Esophagus squamous epithelium (tissue), 5 donors: ENCODE measurements at places on chromosomes 3 and 15.

GRCh38 chr3:188553569-188553968 lies 399.6 kb downstream of the LPP start:
- DNase-seq: no peak

DNA sequence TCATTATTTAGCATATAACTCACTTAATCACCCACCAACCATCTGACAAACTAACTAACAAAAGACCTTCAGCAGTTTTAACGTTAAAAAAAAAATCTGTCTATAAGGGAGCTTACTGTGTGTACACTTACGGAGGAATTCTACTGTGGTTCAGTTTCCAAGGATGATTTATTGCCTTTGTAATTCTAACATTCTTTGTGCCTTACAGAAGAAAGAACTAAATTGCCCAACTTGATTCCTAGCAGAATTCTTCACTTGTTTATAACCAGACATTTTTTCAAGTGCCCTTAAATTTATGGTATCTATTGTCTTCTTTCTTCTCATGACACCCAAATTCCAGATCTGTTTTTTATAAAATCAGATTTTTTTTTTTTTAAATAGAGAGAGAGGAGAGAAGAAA lies 119.7 kb upstream of the IGSF10 start:
- no peak for DNase-seq

DNA sequence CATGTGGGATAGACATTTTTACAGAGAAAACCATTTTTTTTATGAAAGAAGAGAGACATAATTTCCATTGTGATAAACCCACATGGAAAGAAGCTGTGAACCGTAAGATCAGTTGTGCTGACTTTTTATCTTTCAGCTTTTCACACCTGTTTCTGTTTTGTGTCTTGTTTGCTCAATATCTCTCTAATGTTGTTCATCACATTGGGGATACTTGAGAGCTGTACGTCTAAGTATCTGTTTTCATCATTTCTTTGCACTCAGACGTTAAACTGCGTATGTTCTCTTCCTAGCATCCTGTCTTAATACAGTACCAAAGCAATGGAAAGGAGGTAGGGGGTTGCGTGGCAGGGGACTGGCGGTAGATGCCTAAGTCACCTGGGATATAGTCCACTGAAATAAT lies 449.0 kb downstream of the NAALADL2 start:
- no peak for DNase-seq

DNA sequence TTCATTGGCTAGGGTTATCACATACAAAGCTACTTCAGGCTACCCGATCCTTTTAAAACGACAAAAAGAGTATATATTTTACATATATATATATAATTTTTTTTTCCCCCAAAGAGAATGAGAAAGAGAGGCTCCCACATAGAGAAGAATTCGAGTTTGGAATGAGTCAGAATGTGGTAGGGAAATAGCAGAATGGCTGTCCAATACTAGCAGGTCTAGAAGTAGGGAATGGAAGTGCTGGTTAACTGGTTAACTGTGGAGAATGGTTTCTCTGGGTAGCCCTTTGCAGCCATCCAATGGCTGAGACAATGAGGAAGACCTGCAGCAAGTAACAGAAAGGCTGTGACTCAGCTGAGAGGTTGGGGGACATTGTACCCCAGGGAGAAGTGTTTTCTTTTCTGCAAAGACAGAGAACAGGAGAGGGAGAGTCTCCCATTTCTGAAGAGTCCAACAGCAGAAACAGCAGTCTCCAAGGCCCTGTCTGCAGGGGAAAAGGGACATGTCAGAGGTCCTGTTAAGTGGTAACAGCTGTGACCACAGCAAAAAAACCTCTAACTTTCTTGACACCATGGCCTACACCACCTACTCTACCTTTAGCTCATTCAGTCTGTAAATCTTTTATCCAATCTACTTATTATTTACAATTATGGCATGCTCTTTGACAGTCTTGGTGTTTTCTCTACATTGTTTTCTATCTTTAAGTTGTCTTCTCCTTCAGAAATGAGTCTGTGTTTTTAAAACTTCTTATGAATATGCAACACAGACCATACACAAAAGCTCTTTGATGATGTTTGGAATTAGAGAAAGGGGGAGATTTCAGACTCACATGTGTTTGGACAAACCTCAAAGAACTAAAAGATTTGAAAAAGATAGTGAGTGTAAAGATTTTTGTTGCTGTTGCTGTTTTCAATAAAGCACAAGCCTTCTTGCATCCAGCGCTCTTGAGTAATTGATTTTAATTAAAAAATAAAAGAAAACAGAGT lies 116.1 kb upstream of the SLC7A14 start:
- DNase-seq: no peak

DNA sequence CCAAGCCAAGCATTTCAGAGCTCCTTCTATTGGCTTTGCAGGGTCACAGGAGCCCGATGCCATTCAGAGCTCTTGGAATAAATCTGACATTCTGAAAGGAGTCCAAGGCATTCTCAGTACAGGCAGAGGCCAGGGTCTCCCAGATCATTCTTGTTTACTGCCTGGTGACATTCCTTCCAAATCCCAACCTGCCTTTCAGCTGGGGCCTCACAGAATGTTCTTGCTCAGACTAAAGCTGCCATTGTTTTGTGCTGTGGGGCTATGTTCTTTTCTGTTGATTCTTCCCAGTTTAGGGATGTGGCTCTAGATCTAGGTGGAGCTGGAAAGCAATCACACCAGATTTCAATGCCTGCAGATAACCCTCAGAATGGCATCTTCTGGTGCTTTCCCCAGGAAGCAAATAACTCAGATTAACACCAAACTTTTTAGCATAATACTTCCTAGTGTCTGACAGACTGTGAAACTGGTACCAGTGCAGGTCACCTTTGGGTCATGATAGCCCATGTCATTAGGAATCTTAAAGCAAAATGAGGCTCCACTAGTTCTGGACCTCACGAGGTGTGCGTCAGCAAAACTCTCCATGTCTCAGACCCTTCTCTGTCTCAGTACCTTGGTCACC lies 166.9 kb downstream of the CHST2 start:
- no peak for DNase-seq

GRCh38 chr15:77568973-77569728 lies 63.6 kb downstream of the LINGO1 start:
- no peak for DNase-seq

DNA sequence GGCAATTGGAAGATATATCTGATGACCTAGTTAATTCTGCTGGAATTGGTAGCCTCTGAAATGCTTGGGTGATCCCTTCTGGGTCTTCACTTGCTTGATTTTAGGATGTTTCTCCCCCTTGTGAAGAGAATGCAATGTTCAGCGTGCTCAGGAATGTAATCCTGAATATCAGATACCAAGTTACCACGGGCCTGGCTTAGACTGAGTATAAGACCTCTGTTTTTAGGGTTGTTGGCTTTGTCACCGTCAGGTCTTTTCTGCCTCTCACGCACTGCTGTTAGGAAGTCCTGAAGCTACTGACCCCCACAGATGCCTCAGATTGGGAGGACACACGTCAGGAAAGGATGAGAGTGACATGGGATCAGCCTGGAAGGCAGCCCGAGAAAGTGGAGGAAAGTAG lies 198.5 kb downstream of the CDIN1 start:
- DNase-seq: no peak
